HCT116 (cell line): ENCODE measurements at places on chromosomes 2 and 18. TPM values are rescaled to one million over a fixed set of nuclear protein-coding genes. Genes with fewer than 3 reads are reported as not detected.

GRCh38 chr2:176777262-176777661 lies 435.3 kb upstream of the HNRNPA3 start:
- no peaks in the 10 kb centered on the region for H3K36me3 ChIP-seq
- H3K27me3 ChIP-seq, result peaks cover 14% of the 10 kb centered on the region
- no peak overlapping the region for H3K4me3 ChIP-seq
- no peaks in the 10 kb centered on the region for H3K4me1 ChIP-seq
- DNase-seq, result no peak

DNA sequence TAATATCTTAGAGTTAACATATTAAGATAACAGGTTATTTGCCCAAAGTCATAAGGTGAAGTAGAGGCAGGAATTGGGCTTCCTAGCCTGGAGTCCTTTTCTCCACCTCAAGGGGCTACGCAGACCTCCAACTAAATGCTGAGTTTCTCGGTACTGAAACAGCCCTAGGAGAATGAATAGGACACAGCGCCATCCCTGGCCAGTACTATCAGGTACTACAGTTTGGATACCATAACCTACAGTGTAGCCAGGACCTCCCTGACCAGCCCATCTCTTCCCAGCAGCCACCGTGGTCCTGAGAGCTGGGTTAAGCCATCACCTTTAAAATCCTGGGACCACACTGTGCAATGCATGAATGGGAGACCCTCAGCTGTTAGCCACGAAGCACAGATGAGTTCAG lies 15.7 kb downstream of the CASP8 start:
- no peaks in the 10 kb centered on the region for H3K27me3 ChIP-seq
- peaks cover 22% of the 10 kb centered on the region for H3K36me3 ChIP-seq
- no peak overlapping the region for H3K4me3 ChIP-seq
- H3K4me1 ChIP-seq, result no peaks in the 10 kb centered on the region
- H3K27ac ChIP-seq, result no peak overlapping the region
- no peak for DNase-seq

The KCNG3 gene
- 1.5 TPM for total RNA-seq

DNA sequence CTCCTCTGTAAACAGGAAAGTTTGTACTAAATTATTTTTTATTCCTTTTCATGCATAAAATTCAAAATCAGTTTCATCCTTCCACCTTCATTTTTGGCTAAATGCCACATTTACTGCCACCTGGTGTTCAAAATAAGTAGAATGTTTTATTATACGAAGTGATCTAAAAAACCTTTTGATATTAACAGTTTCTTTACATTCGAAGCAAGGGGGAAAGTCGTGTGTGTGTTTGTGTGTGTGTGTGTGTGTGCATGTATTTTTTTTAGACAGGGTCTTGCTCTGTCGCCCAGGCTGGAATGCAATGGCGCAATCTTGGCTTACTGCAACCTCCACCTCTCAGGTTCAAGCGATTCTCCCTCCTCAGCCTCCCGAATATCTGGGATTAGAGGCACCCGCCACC lies 9.0 kb upstream of the SCN9A start:
- no peak for DNase-seq
- H3K36me3 ChIP-seq, result no peaks in the 10 kb centered on the region
- H3K4me3 ChIP-seq, result no peak overlapping the region
- no peaks in the 10 kb centered on the region for H3K4me1 ChIP-seq
- peaks cover 37% of the 10 kb centered on the region for H3K27me3 ChIP-seq
- no peak overlapping the region for H3K27ac ChIP-seq

The MYO3B gene
- not detected for total RNA-seq

GRCh38 chr2:118806797-118807667 lies 40.4 kb downstream of the EN1 start:
- no peak overlapping the region for H3K4me3 ChIP-seq
- no peak for DNase-seq
- peaks cover under 1% of the 10 kb centered on the region; the same call in 1 of the 2 replicates for H3K27me3 ChIP-seq
- H3K4me1 ChIP-seq, result no peaks in the 10 kb centered on the region
- H3K36me3 ChIP-seq, result no peaks in the 10 kb centered on the region
- H3K27ac ChIP-seq, result no peak overlapping the region

The ALLC gene
- not detected for total RNA-seq

The REG3A gene
- total RNA-seq, result not detected

The FAM237A gene
- total RNA-seq, result not detected

GRCh38 chr2:23685706-23686105 lies 241.2 kb downstream of the ATAD2B start:
- DNase-seq, result no peak
- no peak overlapping the region for H3K4me3 ChIP-seq
- H3K4me1 ChIP-seq, result no peaks in the 10 kb centered on the region
- no peaks in the 10 kb centered on the region for H3K27me3 ChIP-seq

- H3K27me3 ChIP-seq, result no peaks in the 10 kb centered on the region
- no peaks in the 10 kb centered on the region for H3K4me1 ChIP-seq
- H3K4me3 ChIP-seq, result no peak overlapping the region
- H3K27ac ChIP-seq, result no peak overlapping the region
- DNase-seq, result no peak
Observed at GRCh38 chr18:37332219-37332618, 233.4 kb downstream of the CELF4 start.

DNA sequence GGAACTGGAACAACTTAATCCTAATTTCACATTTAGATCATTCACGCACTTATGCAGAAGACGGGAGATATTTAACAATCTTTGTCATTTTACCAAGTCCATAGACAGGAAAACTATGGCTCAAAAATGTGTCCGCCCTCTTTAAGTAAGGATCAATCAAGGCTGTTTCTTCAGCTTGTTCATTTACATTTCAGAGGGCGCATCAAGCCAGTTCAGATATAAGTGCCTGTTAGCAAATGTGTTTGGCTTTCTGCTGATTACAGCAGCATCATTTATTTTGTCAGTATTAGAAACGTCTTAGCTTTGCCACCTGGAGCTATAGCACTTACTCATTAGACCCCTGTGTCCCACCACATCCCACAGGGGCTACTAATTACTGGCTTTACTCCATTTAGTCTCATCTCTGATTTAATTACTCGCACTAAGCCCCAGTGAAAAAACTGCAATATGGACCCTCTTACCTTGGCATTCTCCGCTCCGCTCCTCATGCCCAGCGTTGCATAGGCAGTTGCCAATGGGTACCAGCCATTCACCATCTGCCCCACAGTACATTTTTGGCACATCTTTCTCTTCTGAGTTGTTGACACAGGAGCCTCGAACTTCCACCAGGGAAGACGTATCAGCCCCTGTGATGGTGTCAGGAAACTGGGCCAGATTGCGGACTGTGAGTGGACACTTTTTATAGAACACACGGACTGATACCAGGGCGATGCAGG lies 8.7 kb downstream of the EPHA4 start:
- no peak for DNase-seq
- H3K27ac ChIP-seq, result no peak overlapping the region
- no peaks in the 10 kb centered on the region for H3K4me1 ChIP-seq
